ENCODE measurements at places on chromosomes 12 and 14.

DNA sequence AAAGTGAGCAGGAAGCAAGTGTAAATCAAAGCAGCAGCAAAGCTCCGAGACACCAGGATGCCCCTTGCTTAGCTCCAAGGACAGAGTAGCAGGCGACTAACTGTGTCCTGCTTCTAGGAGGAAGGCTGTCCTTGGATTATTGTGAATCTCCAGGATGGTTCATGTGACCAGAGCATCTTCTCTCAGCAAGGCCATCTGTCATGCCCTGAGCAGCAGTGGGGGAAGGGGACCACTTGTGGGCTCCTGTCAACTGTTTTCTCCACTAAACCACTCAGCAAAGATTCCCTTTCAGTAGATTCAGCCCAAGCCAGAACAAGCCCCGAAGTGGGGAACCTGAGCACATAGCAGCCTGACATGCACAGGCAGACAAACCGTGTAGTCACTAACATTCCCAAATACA, 19.4 kb downstream of the MAP3K9 start:
- DNase-seq = no peak

DNA sequence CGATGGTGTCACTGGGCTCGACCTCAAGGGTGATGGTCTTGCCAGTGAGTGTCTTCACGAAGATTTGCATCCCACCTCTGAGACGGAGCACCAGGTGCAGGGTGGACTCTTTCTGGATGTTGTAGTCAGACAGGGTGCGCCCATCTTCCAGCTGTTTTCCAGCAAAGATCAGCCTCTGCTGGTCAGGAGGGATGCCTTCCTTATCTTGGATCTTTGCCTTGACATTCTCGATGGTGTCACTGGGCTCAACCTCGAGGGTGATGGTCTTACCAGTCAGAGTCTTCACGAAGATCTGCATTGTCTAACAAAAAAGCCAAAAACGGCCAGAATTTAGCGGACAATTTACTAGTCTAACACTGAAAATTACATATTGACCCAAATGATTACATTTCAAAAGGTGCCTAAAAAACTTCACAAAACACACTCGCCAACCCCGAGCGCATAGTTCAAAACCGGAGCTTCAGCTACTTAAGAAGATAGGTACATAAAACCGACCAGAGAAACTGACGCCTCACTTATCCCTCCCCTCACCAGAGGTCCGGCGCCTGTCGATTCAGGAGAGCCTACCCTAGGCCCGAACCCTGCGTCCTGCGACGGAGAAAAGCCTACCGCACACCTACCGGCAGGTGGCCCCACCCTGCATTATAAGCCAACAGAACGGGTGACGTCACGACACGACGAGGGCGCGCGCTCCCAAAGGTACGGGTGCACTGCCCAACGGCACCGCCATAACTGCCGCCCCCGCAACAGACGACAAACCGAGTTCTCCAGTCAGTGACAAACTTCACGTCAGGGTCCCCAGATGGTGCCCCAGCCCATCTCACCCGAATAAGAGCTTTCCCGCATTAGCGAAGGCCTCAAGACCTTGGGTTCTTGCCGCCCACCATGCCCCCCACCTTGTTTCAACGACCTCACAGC, 717 bp downstream of the UBC start:
- DNase-seq = peak; percentile 53

DNA sequence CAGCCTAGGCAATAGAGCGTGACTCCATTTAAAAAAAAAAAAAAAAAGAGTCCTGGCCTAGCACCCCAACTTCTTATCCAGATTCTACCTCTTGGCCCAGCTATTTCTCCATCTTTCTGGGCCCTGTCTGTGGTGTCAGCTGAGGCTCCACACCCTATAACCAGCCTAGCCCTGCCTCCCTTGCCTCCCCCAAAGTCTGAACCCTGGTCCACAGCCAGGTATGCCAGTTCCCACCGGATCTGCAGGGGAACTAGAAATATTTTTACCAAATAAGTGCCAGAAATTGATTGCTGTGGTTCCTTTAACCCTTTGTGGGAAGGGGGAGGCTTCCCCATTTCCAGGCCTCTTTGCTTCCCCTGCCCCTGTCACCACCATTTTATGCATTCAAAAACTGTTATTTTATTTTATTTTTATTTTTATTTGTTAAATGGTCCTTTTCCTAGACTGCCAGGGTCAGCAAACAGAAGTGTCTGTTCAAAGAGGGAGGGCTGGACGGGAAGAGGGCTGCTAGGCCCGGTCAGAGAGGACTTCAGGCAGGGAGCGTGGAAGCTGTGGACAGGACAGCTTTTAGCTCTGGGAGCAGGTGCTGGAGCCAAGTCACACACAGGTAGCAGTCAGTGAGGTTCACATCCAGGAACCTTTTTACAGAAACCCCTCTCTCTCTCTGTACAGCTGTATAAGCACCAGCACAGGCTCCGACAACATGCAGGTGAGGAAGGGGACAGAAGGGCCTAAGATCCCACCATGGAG, 23.2 kb downstream of the TTC9 start:
- no peak for DNase-seq

DNA sequence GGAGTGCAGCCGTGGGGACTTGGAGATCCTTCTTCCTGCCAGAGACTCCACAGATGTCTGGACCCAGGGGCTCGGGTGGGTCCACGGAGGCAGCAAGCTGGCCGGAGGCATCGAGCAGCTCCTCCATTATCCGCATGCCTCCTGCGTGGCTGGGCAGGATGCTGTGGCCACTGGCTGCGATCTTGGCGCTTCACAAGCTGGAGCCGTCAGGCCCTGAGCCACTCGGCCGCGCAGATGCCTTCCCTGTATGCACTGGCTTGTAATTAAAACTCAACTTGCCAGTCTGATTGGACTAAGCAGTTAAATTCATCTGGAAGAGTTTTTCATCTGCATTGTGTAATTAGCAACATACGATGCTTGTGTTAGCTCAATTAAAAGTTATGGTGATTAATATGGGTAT, 151.5 kb downstream of the AACS start:
- DNase-seq = no peak

DNA sequence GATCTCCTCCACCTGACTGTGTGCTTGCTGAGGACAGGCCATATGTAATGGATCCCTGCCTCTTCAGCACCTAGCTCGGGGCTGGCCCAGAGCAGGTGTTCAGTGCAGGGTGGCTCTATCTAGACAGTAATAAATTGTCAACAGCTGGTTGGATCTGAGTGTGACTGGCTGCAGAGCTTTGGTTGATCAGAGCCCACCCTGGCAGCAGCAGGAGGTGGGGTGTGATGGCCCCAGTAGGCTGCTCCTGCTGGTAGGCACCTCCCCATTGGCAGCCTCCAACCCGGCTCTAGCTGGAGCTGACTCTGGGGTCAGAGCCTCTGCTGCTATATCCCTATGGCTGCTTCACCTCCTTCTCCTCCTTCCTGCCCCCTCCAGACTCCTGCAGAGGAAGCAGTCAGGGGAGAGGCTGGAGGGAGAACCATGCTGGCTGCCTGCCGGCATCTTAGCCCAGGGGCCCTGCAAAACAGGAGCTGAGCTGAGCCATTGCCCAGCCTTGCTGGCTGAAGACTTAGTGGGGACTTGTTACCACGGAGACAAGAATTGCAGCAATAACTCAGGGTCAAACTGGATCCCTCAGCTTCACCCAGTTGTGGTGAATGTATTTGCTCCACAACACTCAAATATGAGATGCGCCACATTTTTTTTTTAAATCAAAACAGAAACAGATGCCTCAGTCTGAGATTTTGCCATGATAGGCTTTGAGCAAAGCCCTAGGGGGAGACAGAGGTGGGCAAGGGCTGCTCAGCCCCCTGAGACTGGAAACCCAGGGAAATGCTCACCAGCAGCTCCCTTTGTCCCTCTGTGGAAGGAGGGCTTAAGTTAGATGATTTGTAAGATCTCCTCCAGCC, 22.2 kb downstream of the TMEM63C start:
- no peak for DNase-seq

- DNase-seq = no peak
These were observed 36.4 kb downstream of the DNAH10 start for GRCh38 chr12:123798518-123798917.

DNA sequence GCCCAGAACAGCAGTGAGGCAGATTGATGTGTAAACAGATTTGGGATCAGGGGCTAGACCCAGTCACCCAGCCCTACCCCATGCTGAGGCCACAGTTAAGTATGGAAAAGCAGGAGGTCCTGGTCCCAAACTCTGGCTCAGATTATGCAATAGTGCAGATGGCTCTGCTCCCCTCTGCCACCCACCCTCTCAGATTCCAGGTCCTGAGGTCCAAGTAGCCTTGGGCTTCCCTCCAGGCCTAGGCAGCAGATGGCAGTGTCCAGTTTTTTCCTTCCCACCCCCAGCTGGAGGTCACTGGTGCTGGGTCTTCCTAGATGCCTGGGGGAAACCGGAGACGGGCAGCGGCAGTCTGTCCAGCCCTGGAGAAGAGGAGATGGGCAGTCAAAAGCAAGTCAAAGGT, 2.8 kb upstream of the DHH start:
- no peak for DNase-seq

- DNase-seq = peak; percentile 34
These were observed 100.8 kb downstream of the CCER1 start for GRCh38 chr12:90854136-90854689.

DNA sequence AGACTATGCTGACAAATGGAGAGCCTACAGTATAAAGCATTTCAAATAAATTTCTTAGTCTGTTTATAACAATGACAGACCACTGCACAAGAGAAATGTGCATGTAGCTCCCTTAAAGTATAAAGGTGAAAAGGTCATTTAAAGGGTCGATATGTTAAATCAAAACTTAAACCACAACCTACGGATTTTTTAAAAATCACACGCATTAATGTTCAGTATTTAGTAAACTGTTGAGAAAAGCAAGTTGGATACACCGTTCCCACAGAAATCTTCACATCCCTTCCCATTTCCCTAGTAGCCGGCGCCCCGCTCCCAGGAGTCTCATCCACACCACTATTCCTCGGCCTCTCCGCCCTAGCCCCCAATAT, 614 bp downstream of the FKBP3 start:
- DNase-seq = no peak

DNA sequence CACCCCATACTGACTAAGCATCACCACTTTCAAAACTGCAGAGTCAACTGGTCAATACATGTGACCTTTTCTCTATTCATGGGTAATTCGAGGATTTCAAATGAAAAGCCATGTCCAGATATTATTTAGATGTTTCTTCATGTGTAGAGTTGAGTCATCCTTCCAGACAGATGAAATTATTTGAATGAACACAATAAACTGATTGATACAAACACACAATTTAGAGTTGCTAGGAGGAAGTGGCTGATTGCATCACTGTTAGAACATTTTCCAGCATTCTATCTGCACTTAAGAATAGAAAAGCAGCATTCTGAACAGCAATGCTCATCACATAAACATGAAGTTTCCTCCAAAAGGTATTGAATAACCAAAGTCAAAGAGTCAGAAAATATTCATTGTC, 273.5 kb upstream of the SOX5 start:
- peak; percentile 42 for DNase-seq

GRCh38 chr12:121330195-121330594, 22.0 kb downstream of the ANAPC5 start:
- no peak for DNase-seq

- no peak for DNase-seq
These were observed 890 bp downstream of the TEP1 start for GRCh38 chr14:20412411-20412810.

- no peak for DNase-seq
These were observed 127.2 kb upstream of the RGS6 start for GRCh38 chr14:71804992-71805391.

- DNase-seq = peak; percentile 78
These were observed 9.1 kb downstream of the NEMP1 start for GRCh38 chr12:57069523-57069922.

GRCh38 chr12:56350662-56351061, 9.2 kb downstream of the STAT2 start:
- no peak for DNase-seq

- no peak for DNase-seq
These were observed 232.2 kb upstream of the PLEKHG7 start for GRCh38 chr12:92470608-92471021.

DNA sequence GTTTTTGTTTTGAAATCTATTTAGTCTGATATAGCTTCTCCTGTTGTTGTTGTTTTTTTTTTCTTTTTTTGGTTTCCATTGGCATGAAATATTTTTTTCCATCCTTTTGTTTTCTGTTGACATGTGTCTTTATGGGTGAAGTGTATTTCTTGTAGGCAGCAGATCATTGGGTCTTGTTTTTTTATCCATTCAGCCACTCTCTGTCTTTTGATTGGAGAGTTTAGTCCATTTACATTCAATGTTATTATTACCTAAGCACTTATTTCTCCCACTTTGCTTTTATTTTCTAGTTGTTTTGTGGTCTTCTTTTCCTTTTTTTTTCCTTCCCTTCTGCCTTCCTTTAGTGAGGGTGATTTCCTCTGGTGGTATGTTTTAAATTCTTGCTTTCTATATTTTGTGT, 193.6 kb upstream of the TMEM260 start:
- no peak for DNase-seq

- DNase-seq = no peak
These were observed 21.6 kb upstream of the CHST11 start for GRCh38 chr12:104435175-104435574.

GRCh38 chr14:38243696-38244240, 12.1 kb downstream of the CLEC14A start:
- no peak for DNase-seq

- no peak for DNase-seq
These were observed 85.4 kb upstream of the PLXNC1 start for GRCh38 chr12:94062796-94063635.
